ENCODE measurements at places on chromosomes 5 and 9. TPM values are rescaled to one million over a fixed set of nuclear protein-coding genes. Genes with fewer than 3 reads are reported as not detected.

Gene LRRC70
- 3.3 TPM for total RNA-seq

DNA sequence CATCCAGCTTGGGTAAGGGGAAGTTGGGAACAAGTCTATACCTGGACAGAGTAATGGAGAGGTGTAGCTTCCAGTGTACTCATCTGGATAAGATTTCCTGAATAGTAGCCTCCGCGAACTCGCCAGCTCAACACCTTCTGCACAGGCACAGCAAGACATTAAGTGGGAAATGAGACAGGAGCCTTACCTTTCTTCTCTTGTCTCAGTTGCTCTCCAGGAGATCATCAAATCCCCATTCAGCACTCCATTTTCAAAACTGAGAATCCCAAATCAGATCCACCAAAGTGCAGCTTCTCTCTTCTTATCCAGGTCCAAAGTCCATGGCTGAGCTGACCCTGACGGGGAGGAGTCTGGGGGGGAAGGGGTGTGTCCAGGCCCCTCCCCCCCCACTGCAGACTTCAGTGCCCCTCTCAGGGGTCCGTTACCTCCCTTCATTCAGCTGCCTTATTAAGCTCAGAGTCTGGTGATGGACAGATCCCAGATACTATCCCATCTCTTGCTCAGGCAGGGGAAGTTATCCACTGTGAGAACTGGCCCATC lies 5.9 kb upstream of the MGAT1 start:
- DNase-seq = no peak

DNA sequence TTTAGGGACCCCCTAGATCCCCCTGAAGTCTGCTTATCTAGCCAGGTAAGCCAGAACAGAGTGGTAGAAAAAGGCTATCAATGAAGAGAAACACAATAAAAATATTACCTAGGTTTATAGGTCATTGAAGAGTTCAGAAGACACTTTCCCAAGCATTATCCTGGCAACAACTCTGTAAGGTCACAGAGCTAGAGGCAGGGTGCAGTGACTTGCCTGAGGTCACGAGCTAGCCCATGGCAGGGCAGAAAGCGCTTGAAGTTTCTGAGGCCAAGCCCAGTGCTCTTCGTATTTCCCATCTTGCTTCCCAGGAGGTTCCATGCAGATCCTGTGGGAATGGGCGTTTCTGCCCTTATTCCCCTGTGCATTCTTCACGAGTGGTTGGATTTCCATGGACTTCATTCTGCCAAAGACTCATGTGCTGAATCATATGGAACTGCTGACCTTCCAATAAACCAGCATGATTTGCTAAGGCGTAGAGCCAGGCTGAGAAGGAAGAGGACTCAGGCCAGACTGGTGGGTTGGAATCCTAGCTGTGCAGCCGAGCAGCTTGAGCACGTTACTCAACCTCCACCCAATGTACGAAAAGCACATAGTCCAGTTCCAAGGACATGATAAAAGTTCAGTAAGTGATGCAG lies 22.1 kb downstream of the TRMO start:
- no peak for DNase-seq

Gene CAMK4
- total RNA-seq = 5.4 TPM

DNA sequence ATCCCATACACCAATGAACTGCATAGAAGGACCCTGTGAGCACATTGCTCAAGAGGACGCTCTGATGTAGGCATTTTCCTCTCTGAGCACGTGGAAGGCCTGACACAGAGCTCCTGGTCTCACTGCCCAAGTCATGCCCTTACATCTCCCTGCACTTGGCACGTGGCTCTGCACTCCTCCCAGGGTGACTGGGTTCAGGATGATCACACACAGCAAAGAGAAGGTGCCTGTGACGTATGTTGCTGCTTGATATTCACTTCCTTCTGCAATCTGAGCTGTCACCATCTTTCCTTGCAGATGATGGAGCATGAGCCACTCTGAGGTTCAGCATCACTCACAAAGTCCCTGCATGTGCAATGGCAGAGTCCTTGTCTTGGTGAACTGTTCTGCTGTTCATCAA lies 125.2 kb downstream of the FSTL4 start:
- DNase-seq = no peak

DNA sequence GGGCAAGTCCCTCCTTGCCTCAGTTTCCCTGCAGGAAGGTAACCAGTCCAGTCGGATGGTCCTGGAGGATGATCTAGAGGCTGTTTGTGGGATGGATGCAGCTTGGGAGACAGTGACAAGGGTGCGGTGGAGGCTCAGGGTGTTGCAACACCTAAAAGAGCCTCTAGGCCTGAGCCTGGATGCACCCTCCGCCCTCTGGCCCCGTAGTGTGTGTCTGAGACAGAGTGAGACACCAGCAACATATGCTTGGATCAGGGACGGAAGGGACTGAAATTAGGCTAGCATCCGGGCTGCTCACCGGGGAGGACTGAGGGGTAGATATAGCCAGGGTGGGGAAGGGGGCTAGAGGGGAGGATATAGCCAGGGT lies 1.1 kb downstream of the CRAT start:
- DNase-seq = no peak

GRCh38 chr5:148457183-148457620 lies 73.4 kb downstream of the FBXO38 start:
- no peak for DNase-seq

GRCh38 chr9:91898451-91899218 lies 51.4 kb downstream of the ROR2 start:
- DNase-seq = no peak

Gene FCN2
- total RNA-seq = not detected

GRCh38 chr5:6494939-6495338 lies 46.3 kb downstream of the UBE2QL1 start:
- DNase-seq = peak; percentile 18

Gene LRRC19
- not detected for total RNA-seq

GRCh38 chr5:142527234-142527633 lies 158.7 kb downstream of the FGF1 start:
- no peak for DNase-seq

DNA sequence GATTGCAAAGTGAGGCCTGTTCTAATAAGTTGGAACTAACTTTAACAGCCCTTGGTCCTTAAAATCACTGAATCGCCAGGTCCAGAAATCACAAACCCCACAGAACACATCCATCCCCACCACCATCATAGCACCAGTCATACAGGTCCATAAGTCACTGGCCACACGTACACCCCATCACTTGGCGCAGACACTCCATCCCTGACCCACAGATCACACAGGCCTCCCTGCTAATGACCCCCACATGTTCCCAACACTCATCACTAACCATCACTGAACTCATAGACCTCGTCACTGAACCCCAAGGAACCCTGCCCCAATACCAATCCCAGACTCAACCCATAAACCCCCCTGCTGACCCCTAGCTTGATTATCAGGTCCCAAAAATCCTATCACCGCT lies 41.2 kb upstream of the ZNF300 start:
- no peak for DNase-seq

Gene MAPKAP1
- 83.7 TPM for total RNA-seq

- no peak for DNase-seq
Measured at GRCh38 chr5:74587890-74588289, 52.6 kb downstream of the ENC1 start.

Gene LPAR1
- total RNA-seq = 0.21 TPM

DNA sequence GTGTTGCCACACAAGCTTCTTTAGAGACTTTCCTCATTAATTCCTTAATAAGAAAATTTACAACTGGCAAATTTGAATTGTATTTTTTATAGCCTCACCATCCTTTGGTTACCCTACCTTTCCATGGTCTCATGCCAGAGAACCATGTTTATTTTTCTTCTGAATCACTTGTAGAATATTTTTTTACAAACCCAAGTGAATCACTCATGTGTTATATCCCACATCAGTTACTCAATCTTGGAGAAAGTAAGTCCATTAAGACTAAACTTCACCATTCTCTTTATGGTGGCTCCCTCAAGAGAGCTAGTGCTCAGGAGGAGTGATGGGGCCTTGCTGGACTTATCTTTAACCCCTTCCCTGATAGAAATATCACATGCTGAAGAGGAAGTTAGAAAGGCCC lies 128.9 kb downstream of the SUSD1 start:
- no peak for DNase-seq

Gene SLCO6A1
- not detected for total RNA-seq

- DNase-seq = no peak
Measured at GRCh38 chr5:173920866-173921555, 32.9 kb downstream of the CPEB4 start.

DNA sequence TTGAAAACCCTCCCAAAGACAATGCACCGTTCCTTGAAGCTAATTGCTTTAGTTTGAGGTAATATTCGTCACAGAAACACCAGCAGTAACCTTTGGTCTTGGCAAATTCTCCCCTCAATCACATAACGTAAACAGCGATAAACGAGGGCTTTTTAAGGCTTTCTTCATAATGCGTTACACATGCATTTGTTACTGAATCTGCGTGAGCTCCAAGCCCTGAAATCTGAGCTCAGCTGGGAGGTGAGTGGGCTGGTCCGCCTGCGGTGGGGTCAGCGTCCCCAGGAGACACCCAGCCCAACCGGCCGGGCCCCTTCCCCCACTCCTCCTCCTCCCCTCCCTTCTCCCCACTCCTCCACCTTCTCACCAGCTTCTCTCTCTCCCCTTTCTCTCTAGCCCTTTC lies 91.1 kb downstream of the BARX1 start:
- DNase-seq = no peak

Gene CDH6
- not detected for total RNA-seq

DNA sequence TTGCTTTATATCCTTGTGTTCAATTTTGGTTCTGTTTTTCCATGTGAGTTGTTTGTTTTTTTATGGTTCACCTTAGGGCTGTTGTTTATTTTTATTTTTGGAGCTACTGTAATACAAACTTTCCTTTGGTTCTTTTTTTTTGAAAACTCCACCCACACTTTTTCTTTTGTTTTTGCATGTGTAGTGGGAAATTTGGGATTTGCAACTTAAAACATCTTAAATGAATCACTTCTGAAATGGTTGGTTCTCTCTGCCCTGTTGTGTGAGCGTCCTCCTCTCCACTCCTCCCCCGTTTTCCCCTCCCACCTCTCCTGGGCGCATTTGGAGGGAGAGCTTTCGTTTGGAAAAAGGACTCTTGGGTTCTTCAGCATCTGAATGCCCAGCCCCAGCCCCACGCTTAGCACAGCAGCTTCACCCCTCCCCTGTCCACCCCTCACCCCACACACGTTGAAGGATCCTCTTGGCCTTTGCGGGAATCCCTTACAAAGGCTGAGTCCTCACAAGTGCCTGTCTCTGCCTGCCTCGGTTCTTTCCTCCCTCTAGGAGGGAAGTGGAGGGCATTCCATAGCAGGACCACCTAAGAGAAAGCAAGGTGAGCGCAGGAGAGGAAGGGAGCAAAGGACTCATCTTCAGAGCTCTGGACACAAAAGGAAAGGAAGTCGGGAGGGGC lies 67.2 kb downstream of the DMRT1 start:
- DNase-seq = no peak

DNA sequence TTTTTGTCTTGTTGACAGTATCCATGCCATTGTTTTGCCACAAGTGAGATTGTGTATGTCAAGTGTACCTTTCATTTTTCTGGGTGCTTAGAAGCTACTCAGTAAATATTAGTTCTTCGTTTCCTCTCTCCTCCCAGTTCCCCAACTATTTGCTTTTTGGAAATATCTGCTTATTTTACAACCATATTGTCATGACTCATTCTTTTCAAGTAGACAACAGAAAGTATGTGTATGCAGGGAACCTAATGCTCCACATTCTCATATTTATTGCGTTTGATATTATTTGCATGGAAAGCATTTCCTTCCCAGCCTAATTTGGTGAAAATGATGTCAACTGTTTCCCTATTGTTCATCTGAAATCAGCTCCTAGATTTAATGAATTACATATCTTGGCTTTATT lies 483.7 kb upstream of the RIOK2 start:
- no peak for DNase-seq

GRCh38 chr5:60457233-60457632 lies 242.7 kb downstream of the DEPDC1B start:
- DNase-seq = no peak

DNA sequence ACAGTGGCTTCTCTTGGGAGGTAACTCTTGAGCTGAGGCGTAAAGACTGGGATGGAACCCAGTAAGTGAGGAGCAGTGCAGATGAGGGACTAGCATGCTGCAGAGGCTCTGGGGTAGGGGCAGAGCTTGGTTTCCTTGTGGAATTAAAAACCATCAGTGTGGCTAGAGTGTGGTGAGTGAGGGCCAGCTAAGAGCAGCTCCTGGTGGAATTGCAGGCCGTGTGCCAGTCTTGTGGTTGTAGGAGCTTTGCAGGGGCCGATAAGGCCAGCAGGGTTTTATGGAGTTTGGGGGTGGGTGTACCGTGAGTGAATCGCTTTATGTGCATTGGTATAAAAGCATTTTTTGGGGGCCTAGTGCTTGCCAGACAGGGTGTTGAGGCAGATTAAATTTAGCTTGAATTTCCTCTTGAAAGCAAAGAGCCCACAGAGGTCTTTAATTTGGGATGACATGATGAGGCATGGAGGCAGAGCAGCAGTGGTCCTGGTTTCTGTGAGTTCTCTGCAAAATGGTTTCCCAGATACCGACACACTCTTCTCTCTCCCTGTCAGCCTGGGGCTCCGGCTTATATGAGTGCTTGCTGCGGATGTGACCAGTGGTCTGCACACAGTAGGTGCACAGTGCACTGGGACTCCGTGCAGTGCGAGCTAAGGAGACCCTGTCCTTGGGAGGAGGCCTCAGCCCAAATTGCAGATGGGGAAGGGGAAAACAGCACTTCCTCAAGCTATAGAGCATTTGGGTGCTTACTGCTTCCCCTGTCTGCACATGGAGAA lies 176.4 kb upstream of the PITX1 start:
- no peak for DNase-seq

DNA sequence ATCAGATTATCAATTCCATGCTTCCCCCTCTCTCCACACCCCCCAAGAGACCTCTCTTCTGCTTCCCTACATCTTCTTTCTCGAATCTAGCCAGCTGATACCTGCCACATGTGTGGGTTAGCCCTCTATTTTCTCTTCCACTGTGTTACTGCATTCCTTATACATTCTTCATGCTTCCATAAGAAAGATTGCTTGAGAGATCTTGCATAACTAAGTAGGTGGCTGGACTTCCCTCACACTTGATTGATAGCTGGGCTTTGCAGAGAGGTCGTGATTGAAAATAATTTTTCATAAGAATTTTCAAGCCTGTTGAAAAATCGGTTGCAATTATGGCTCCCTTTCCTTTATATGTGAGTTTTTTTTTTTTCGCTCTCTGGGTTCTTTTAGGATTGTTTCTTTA lies 33.0 kb upstream of the PANK3 start:
- DNase-seq = no peak

DNA sequence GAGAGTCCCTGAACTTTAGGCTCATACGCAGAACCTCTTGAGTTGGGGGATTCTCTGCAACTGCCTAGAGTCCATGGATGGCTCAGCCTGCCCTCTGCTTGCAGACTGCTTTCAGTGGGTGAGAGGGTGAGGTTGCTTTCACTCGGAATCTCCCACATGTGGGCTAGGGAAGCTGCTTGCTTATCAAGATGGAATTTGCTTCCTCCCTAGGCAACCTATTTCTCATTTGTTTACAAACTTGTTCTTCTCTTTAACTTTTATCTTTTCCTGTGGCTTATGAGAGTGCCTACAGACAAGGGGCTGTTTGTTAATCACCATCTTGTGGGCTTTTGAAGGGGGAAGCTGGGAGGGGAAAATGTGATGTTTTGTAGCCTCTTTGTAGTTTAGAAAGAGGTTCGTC lies 10.0 kb downstream of the TLE4 start:
- no peak for DNase-seq

Gene TTLL11
- 6.2 TPM for total RNA-seq

GRCh38 chr5:138884094-138884493 lies 9.0 kb upstream of the LRRTM2 start:
- no peak for DNase-seq

Measured in natural killer cell treated with Interleukin-12 subunit alpha and Interleukin-12 subunit beta and Interleukin-15 and Interleukin-18, amount 100 ng/mL, for 72 hours (primary cell).